Right lobe of liver (tissue), 6 donors: ENCODE measurements at places on chromosomes 3 and 15. TPM values are rescaled to one million over a fixed set of nuclear protein-coding genes. Genes with fewer than 3 reads are reported as not detected.

ROBO1 gene
- total RNA-seq = 7.2 TPM

ITGB5 gene
- total RNA-seq = 124 TPM

CASR gene
- total RNA-seq = 0.06 TPM

ALG1L2 gene
- total RNA-seq = 0.61 TPM

TM4SF18 gene
- 1.8 TPM for total RNA-seq

XCR1 gene
- 0.02 TPM for total RNA-seq

ADIPOQ gene
- total RNA-seq = not detected

BUB1B gene
- total RNA-seq = 0.88 TPM

CTXN2 gene
- total RNA-seq = not detected

CRBN gene
- 24.3 TPM for total RNA-seq

OXTR gene
- total RNA-seq = 0.04 TPM

LRTM1 gene
- not detected for total RNA-seq

DET1 gene
- total RNA-seq = 1.3 TPM

STIMATE gene
- total RNA-seq = 23.6 TPM

ACKR2 gene
- 17.1 TPM for total RNA-seq

NMD3 gene
- total RNA-seq = 42.6 TPM

SCAANT1 gene
- not detected for total RNA-seq

STAC gene
- total RNA-seq = 0.19 TPM

RAB6B gene
- 0.12 TPM for total RNA-seq

CP gene
- 1,411 TPM for total RNA-seq

COLQ gene
- total RNA-seq = 1.00 TPM

P3H2 gene
- total RNA-seq = 8.7 TPM

GOLGA6L10 gene
- total RNA-seq = 0.93 TPM

GP5 gene
- 0.19 TPM for total RNA-seq

USP13 gene
- 11.1 TPM for total RNA-seq

SECISBP2L gene
- 13.5 TPM for total RNA-seq

NOX5 gene
- 0.06 TPM for total RNA-seq

POLQ gene
- 0.22 TPM for total RNA-seq

TRIM42 gene
- total RNA-seq = not detected

STRIT1 gene
- total RNA-seq = not detected

CPNE9 gene
- not detected for total RNA-seq

SPG21 gene
- 70.4 TPM for total RNA-seq

ABI3BP gene
- total RNA-seq = 1.5 TPM

SIN3A gene
- 20.7 TPM for total RNA-seq

MAP1A gene
- 0.09 TPM for total RNA-seq

CCR4 gene
- total RNA-seq = 0.06 TPM
